Fibroblast of skin of left quadriceps (primary cell): ENCODE measurements at places on chromosomes 12 and 14.
A peak's percentile ranks its signal among the peaks of the same experiment; 100 is the strongest.

GRCh38 chr12:96094201-96094600 is 58.8 kb upstream of the LTA4H start:
- DNase-seq: no peak

- no peak for DNase-seq
Observed at GRCh38 chr14:91318911-91319310, 74.4 kb upstream of the GPR68 start.

DNA sequence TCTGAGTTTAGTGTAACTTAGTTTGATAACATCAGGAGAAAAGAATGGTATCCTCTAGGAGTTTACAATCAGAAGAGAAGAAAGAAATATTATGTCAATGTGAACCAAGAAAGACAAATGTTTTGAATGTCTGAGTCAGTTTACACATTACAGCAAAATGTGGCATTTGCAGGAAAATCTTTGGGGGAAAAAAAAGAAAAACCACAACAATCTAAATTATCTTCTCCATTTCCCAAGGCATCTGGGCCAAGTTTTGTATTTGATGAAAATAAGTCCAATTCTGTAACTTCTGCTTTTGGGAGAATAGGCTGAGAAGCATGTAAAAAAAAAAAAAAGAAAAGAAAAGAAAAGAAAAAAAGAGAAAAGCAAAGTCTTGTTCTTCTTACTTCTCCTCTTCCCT is 58.8 kb upstream of the FLRT2 start:
- peak; percentile 78 for DNase-seq

DNA sequence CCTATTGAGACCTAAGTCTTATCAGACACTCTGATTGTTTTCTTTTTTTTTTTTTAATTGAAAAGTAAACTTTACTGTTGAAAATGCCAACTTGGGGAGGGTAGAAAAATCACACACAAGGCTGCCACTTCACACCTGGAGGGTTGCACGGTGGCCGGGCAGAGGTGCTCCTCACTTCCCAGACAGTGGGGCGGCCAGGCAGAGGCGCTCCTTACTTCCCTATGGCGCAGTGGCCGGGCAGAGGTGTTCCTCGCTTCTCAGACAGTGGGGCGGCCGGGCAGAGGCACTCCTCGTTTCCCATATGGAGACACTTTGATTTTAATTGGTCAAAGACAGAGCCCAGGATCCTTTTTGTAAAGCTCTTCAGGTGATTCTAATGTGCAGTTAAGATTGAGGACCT is 399.3 kb downstream of the TMTC2 start:
- no peak for DNase-seq

DNA sequence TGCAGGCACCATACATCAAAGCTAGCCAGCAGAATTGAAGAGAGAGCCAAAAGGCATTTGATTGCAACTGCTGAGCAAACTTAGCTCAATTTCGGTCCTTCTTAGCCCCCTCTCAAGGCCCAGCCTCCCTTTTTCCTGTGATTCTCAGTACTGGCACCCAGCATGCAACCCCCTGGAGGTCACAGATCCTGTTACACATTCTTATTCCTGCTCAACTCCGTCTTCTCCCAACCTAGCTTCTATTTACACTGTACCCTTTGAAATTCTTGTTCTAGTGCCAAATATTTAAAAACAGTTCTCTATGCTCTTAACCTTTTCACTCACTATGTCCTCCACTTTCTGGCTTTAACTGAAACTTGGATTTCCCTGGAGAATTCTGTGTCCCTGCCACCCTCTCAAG is 131.3 kb upstream of the CPSF6 start:
- no peak for DNase-seq

- DNase-seq: no peak
Observed at GRCh38 chr12:1619587-1619986, 9.4 kb upstream of the WNT5B start.
